ENCODE measurements at places on chromosomes 2 and 18.

GRCh38 chr2:98379311-98380202, 33.3 kb downstream of the CNGA3 start:
- H3K4me1 ChIP-seq = no peaks in the 10 kb centered on the region
- H3K4me3 ChIP-seq = no peak overlapping the region
- peaks cover 34% of the 10 kb centered on the region for H3K27me3 ChIP-seq
- no peak for DNase-seq
- no peaks in the 10 kb centered on the region for H3K36me3 ChIP-seq
- no peak overlapping the region for H3K27ac ChIP-seq

DNA sequence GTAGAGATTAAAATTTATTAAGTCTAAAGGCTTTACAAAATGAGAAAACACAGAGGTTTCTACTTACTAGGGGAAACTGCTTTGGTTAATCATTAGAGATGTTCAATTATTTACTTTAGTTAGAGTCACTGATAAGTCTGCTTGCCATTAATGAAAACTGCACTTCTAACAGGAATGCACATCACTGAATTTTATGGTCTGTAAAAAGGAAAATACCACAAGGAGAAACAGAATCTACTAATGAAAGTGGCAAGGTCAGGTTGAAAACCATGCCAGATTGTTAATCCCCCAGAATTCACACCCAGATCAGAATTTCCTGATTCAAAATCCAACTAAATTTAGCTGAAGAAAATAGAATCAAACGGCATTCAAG, 90.5 kb upstream of the GRB14 start:
- no peak overlapping the region for H3K4me3 ChIP-seq
- no peak overlapping the region for H3K27ac ChIP-seq
- no peaks in the 10 kb centered on the region for H3K36me3 ChIP-seq
- no peaks in the 10 kb centered on the region for H3K4me1 ChIP-seq
- no peaks in the 10 kb centered on the region for H3K27me3 ChIP-seq

GRCh38 chr18:63579616-63580015, 7.5 kb upstream of the SERPINB13 start:
- no peak for DNase-seq
- no peaks in the 10 kb centered on the region for H3K27me3 ChIP-seq
- H3K4me3 ChIP-seq = no peak overlapping the region
- H3K4me1 ChIP-seq = no peaks in the 10 kb centered on the region

- no peaks in the 10 kb centered on the region for H3K36me3 ChIP-seq
- DNase-seq = no peak
- no peaks in the 10 kb centered on the region for H3K4me1 ChIP-seq
- H3K27me3 ChIP-seq = no peaks in the 10 kb centered on the region
- H3K4me3 ChIP-seq = no peak overlapping the region
Observed at GRCh38 chr2:3293221-3293620, 84.4 kb downstream of the EIPR1 start.

- no peaks in the 10 kb centered on the region for H3K4me1 ChIP-seq
- no peak overlapping the region for H3K27ac ChIP-seq
- H3K27me3 ChIP-seq = no peaks in the 10 kb centered on the region
- H3K36me3 ChIP-seq = no peaks in the 10 kb centered on the region
- H3K4me3 ChIP-seq = no peak overlapping the region
Observed at GRCh38 chr2:187177253-187177652, 270.8 kb downstream of the CALCRL start.

- no peaks in the 10 kb centered on the region for H3K4me1 ChIP-seq
- no peak overlapping the region for H3K4me3 ChIP-seq
- no peaks in the 10 kb centered on the region for H3K36me3 ChIP-seq
- DNase-seq = no peak
Observed at GRCh38 chr2:112618383-112618782, 27.4 kb upstream of the SLC20A1 start.

DNA sequence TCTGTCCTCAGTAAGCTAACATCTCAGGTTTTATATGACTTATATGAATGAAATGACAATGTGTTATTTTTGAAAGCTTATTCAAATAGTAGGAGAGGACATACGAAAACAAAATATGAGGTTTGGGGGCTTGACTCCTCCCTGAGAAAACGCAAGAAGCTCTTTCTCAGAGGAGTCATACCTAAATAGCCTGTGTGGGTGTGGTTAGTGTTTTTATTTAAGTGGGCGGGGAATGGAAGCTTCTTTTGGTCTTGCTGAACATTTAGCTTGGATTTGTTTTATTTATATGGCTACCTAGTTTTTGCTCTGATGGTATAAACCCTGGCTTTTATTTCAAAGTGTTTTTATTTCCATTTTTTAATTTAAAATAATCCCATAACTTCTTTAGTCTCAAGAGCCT, 72.1 kb upstream of the DSG1 start:
- no peaks in the 10 kb centered on the region for H3K27me3 ChIP-seq
- peaks cover 2% of the 10 kb centered on the region for H3K4me1 ChIP-seq
- no peak overlapping the region for H3K4me3 ChIP-seq
- no peak overlapping the region for H3K27ac ChIP-seq
- no peak for DNase-seq
- H3K36me3 ChIP-seq = no peaks in the 10 kb centered on the region

- H3K4me3 ChIP-seq = no peak overlapping the region
- no peaks in the 10 kb centered on the region for H3K27me3 ChIP-seq
- H3K4me1 ChIP-seq = peaks cover 7% of the 10 kb centered on the region
- H3K36me3 ChIP-seq = no peaks in the 10 kb centered on the region
- H3K27ac ChIP-seq = no peak overlapping the region
Observed at GRCh38 chr2:69667805-69668382, 24.4 kb upstream of the AAK1 start.

DNA sequence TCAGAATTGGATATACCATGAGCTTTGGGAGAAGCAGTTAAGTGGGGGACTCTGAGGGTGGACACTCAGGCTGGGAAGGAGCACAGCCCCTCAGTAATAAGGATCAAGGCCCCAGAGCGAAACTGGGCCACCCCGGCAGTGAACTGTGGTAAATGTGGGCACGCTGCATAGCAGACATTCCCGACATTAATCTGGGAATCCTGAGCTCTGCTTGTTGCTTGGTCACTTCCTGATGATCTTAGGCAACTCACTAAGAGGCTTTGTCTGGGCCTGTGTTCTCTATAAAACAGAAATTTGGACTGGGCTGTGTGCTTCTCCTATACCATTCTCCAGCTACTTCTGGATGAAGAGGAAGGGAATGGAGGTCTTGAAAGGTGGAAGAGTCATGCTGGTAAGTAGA, 4.8 kb downstream of the TGFBRAP1 start:
- peaks cover 20% of the 10 kb centered on the region for H3K4me1 ChIP-seq
- no peaks in the 10 kb centered on the region for H3K27me3 ChIP-seq
- H3K36me3 ChIP-seq = no peaks in the 10 kb centered on the region
- H3K27ac ChIP-seq = no peak overlapping the region
